ENCODE measurements at places on chromosomes 12 and 14.

GRCh38 chr12:105860561-105861207 lies 278.1 kb downstream of the NUAK1 start:
- DNase-seq, result no peak

GRCh38 chr12:1499351-1499750 lies 95.0 kb downstream of the FBXL14 start:
- DNase-seq, result no peak

DNA sequence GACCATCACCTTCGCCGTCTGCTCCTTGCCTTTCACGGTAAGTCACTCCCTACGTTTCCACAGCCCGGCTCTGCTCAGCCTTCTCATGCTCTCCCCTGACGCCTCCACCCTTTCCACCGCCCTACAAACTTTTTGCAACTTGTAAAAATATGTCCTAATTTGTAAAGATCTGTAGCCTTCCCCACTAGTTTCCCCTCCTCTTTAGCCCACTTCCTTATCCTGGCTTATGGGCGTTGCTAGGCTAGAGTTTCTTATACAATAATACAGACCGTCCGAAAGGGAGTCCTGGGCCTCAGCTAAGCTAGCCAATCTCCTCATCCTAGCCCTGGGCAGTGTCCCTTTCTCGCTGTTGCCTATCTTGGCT lies 1.2 kb downstream of the PTGER2 start:
- DNase-seq, result no peak

DNA sequence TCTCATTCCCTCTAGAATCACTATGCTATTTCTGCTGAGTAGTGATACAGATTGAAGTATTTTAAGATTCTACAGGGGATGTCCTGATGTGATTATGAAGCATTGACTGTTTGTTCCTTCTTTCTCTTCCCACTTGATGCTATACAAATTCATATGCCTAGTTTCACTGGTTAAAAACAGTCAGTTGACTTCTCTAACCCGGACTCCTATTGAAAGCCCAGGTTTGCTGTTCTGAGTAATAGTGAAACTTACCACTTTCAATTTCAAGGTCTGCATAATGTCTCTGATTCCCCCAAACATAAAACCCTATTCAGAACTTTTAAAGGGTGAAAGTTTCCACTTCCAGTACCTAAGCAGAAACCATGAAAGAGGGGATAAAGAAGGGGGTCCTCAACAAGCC lies 117.7 kb upstream of the RPL10L start:
- no peak for DNase-seq

GRCh38 chr12:79547044-79547734 lies 143.6 kb downstream of the PAWR start:
- no peak for DNase-seq

DNA sequence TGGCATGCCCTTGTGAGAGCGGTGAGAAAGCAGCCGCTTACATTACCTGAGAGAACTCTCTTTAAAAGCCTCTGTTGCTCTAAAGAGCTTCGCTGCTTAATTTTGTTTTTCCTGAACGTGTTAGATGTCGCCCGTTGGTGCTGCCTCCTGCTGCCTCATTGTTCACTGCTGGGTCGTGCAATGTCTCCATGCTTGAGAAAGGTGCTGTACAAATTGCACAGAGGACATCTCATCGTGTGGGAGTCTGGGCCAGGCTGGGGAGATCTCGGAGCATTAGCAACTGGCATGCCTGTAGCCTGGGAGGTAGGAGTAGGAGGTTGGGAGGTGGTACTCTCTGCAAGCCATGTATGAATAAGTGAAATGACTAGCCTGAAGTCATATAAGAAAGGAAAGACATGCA lies 686.0 kb downstream of the NOVA1 start:
- DNase-seq, result no peak

Data from T follicular helper cell (primary cell).